ENCODE measurements at places on chromosomes 16 and 17. TPM values are rescaled to one million over a fixed set of nuclear protein-coding genes. Genes with fewer than 3 reads are reported as not detected.

Gene CISD3
- total RNA-seq, result 6.7 TPM

Gene PPP1R9B
- total RNA-seq, result 24.1 TPM

- DNase-seq, result peak; percentile 49
These were observed 19.8 kb downstream of the PAFAH1B1 start for GRCh38 chr17:2613089-2613808.

GRCh38 chr16:54007504-54007903, 279.1 kb downstream of the IRX3 start:
- DNase-seq, result no peak

DNA sequence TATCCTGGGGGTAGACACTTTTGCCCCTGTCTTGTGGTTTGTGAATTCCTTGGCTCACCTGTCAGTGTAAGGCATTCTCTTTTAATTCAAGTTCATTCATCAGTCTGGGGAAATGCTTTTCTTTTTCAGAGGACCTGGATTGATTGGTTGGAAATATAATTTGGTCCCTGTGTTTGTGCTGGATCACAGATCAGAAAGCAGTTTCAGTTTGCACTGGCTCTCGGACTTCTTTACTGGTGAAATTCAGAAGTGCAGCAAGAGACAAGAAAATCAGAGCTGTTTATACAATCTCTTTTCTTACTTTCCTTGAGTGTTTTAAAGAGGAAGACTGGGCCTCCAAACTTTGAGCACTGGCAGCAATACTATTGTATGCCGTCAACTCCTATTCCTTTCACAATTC, 161.8 kb upstream of the KCNJ16 start:
- no peak for DNase-seq

DNA sequence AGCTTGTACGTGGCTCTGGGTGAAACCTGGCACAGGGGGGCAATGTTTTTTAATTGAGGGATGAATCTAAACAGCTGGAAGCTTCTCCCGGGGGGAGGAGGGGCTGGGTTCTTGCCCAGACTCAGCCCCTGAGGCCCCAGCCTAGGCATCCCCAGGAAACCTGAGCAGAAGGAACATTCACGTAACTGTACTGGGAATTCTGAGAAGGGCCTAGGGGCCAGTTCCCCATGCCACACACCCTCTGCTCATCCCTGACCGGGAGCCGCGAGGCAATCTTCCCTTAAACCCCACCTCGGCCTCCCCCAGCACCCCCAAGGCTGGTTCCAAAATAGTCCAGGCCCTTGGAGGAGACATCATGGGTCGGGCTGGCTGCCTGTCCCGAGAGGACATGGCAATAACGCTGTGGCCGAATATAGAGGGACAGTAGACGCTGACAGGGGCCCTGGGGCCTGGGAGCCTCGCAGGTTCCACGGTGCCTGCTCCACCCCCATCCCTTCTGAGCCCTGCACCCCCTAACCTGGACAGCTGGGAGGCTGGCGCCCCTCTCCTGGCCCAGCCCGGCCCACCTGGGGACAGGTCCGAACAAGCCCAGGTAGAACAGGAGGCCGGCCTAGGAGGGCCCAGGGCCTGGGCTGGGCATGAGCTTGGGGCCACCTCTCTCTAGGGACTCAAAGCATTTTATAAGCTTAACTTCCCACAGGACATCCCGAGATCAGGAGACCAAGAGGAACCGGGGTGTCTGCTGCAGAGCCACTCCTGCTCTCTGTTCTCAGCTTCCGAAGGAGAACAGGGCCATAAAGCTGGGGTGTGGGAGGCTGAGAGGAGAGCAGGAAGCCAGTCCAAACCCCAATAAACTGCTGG, 83.2 kb upstream of the TOB1 start:
- DNase-seq, result peak; percentile 66

GRCh38 chr16:79628988-79629387, 28.5 kb upstream of the MAF start:
- DNase-seq, result no peak

GRCh38 chr17:42618442-42619150, 9.1 kb downstream of the TUBG1 start:
- peak; percentile 94 for DNase-seq

Data from endodermal cell (in vitro differentiated cells).